ENCODE measurements at places on chromosomes 12 and 14. TPM values are rescaled to one million over a fixed set of nuclear protein-coding genes. Genes with fewer than 3 reads are reported as not detected.

Gene C14orf93
- 7.7 TPM for total RNA-seq

Gene APOF
- total RNA-seq: not detected

Gene FGD4
- total RNA-seq: not detected

Gene NPFF
- not detected for total RNA-seq

All from CD8-positive, alpha-beta T cell (primary cell).